ENCODE measurements at places on chromosomes 4 and X.

DNA sequence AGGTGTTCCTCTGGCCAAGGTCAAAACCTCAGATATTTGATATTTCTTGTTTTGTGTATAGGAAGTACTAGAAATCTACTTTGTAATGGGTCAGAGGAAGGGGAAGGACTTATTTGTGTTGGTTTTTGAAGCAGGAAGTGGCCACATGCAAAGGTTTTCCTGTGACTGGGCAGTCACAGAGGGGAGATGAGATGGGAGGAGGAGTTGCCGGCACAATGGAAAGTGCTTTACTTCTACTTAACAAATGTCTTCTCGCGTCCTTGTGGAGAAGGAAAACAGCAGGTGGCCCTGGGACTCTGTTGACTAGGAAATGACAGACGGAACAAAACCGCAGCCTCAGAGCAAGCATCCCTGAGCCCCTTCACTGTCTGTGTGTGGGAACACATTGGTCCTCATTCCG is 46.6 kb downstream of the SHROOM2 start:
- DNase-seq, result no peak

- DNase-seq, result no peak
Measured at GRCh38 chr4:2321279-2322196, 59.6 kb upstream of the MXD4 start.

GRCh38 chrX:12548746-12549145 is 242.5 kb upstream of the PRPS2 start:
- DNase-seq, result no peak

GRCh38 chrX:11757719-11758399 is at the start of gene MSL3:
Gene MSL3 (plus strand): TSS chrX:11758237. CDS start chrX:11758264, 27 bp downstream.
- peak; percentile 52 for DNase-seq

DNA sequence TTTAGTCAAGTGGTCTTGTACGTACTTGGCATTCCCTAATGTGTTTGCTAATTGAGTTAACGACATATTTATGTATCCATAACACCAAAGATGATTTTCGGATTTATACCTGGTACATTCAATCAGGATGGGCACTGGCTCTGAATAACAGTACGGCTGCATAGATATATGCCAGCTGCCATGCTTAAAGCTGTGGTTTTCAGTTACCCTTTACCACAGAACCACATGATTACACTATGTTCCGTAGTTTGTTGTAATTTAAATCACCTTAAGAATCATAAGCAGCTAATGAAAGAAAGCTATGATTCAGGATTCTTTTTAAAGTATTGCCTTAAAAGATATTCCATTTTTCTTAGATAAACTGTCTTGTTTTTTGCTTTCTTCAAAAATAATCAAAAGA is 53.6 kb downstream of the FIP1L1 start:
- no peak for DNase-seq

- no peak for DNase-seq
Measured at GRCh38 chrX:100911731-100912130, 17.0 kb downstream of the XKRX start.

DNA sequence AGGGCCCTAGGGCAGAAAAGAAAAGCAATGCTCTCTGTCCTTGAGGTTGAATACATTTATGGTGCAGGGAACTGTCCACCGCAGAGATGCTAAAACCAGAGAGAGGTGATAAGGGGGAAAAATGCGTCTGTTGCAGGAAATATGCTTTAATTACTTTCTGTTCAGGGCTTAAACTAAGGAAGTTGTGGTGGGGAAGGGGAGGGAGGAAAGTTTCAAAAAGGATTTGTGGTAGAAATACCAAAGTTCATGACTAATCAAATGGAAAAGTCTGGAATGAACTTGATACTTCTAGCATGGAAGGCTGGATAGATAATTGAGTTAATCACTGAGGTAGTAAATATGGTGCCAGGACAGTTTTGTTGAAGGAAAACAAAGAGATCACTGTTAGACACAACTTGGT is 99.0 kb downstream of the ASB9 start:
- no peak for DNase-seq

DNA sequence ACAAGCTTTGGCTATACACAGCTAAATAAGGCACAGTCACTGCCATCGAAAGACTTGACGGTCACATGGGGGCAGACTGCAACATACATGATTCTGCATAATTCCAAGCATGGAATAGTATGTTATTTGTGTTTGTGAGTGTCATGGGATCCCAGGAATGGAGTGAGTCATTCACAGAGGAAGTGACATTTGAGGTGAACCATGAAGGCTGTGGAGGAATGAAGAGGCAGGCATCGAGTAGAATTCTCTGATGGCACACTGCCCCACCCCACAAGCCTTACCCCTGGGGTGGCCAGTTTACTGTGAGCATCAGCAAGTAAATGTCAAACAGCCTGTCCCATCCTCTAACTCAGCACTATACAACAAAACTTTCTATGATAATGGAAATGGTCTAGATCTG is 619.7 kb downstream of the MID1IP1 start:
- DNase-seq, result no peak

DNA sequence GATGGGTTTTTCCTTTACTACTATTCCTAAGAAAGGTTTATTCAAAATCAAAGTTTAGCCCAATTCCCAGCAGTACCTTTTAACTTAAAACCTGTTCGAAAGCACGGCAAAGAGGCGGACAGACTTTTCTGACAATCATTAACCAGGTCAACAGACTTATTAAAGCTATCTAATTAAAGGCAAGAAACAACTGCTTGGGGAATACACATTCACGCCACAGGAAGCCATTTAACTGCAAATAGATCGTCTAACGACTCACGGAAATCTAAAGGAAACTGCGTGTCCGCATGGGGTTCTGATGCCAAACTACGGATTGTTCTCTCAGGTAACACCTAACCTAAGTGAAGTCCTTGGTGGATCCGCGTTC is 663 bp upstream of the USP53 start:
- DNase-seq, result no peak
